ENCODE measurements at places on chromosomes 5 and 9.

GRCh38 chr9:37422289-37423104 is at the start of gene GRHPR:
Gene GRHPR (plus strand): TSS chr9:37422696. CDS start chr9:37422751, 55 bp downstream.
- peak; percentile 87 for DNase-seq

GRCh38 chr9:91814201-91814600 is 135.8 kb downstream of the ROR2 start:
- DNase-seq: no peak

- no peak for DNase-seq
Measured at GRCh38 chr9:12212860-12213259, 480.3 kb upstream of the TYRP1 start.

- DNase-seq: no peak
Measured at GRCh38 chr5:43530648-43531047, 15.7 kb upstream of the C5orf34 start.

GRCh38 chr5:113463032-113463431 is 25.2 kb downstream of the MCC start:
- no peak for DNase-seq

GRCh38 chr9:87245271-87245670 is 252.4 kb upstream of the DAPK1 start:
- DNase-seq: no peak

- DNase-seq: no peak
Measured at GRCh38 chr9:122133263-122133983, 26.2 kb downstream of the NDUFA8 start.

DNA sequence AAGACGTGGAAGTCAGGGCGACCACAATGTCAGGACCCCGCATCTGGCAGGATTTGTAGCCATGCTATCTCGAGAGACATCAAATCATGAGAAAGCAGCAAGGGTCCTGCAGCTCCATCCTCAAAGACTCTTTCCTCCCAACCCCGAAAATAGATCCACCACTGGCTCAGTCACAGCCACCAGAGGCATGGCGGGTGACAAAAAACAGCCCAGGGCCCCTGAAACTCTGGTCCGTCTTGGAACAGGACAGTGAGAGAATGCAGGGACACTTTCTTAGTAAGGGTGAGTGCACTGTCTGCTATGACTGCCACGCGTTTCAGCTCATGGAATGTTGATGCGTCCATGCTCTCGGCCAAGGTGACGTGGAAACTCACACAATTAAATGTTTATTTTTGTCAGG is 220.9 kb downstream of the IRX2 start:
- DNase-seq: no peak

DNA sequence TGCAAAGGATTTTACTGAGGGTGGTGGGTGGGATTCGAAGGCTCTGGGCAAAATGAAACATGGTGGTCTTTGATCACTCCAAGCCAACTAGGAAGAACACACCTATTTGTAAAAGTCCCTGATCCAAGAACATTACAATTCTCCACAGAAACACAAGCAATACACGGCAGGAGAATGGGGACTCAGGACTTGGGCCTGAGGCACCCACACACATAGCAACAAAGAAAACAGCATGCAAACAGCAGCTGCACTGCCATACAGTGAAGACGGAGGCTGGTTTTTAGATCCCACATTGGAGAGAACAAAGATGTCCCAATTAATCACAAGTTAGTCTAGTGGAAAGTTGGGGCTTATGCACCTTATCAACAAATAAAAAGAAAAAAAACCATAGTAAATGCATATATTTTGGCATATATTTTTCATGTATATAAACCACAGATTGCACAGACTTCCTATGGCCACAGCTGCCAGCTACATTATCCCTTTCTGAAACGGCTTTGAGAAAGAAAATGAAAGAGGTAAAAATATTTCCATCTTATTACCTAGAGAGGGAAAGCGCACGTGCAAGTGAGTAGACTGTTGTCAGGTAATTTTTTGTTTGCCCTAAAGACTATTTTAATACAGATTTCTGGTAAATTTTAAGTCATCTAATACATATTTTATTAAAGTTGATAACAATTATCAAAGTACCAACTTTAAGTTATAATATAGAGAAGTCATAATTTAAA is 410.9 kb downstream of the BNC2 start:
- no peak for DNase-seq

GRCh38 chr5:83917261-83917908 is 196.7 kb upstream of the HAPLN1 start:
- DNase-seq: no peak

- no peak for DNase-seq
Measured at GRCh38 chr5:127899214-127899610, 184.4 kb upstream of the SLC12A2 start.

DNA sequence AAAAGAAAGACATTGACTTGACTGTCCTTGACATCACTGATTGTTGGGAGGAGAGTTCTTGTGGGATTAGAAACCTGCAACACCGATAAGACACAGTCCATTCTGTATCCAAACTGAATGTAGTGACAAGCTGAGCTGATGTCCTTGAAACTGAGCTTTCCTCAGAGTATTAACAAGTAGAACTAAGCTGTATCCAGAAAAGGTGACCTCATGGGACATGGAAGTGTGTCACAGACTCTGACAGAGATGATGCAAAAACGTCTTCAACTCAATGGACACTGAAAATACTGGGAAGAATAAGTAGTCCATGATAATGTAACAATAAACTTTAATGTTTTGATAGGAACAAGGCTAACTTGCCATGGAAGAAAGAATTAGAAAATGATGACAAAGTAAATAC is 690.1 kb downstream of the CDH18 start:
- DNase-seq: peak; percentile 1

- no peak for DNase-seq
Measured at GRCh38 chr5:56144211-56144610, 88.9 kb downstream of the ANKRD55 start.

- no peak for DNase-seq
Measured at GRCh38 chr9:112541685-112542084, 55.1 kb downstream of the KIAA1958 start.

- peak; percentile 86 for DNase-seq
Measured at GRCh38 chr5:72392326-72392733, 72.2 kb downstream of the PTCD2 start.

DNA sequence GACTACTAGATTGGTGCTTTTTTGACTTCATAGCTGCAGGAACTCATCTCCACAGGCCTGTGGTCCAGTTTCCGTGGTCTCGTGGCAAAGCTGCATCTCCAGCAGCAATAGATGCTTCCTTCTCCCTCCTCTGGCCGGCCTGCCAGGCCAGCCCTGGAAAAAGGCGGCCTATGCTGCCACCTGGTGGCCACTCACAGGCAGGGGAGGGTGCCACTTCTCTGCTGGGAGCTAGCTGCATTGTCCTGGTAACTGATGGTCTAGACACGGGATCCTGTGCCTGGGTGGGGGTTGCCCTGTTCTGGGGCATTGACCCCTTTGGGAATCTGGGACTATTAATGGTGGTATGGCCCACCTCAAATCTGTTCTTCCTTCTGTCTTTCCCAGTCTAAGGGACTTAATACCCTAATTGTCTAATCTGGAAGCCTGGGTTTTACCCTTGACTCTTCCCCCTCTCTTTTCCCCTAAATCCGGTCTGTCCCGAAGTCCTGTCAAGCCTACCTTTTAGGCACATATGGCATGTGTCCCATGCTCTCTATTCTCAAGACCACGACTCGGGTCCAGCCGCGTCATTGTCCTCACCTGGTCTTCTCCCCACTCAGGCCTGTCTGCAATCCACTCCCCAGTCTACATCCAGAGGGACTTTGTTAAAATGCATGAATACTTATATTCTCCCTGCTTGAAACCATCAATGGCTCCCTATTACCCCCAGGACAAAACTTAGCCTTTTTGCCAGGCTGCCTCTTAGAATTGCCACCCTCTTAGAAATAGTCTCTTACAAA is 20.1 kb upstream of the PTGS1 start:
- DNase-seq: peak; percentile 70

- DNase-seq: no peak
Measured at GRCh38 chr5:17215361-17215760, 2.1 kb upstream of the BASP1 start.

DNA sequence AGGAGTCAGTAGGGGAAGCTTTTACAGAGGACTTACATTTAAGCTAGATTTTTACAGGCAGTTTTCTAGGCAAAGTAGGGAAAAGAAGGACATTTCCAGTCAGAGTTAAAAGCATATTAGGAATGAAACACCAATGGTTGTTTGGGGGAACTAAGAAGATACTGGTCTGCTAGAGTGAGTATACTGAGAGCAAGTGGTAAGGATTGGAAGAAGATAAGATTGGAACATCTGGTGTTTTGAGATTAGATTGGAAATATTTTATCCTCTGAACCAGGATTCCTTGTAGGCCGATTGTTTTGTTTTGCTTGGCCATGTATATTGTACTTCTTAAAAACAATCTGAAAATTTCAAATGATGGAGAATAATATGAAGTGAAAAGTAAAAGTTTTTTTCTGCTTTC is 7.7 kb downstream of the FBXO38 start:
- DNase-seq: no peak

DNA sequence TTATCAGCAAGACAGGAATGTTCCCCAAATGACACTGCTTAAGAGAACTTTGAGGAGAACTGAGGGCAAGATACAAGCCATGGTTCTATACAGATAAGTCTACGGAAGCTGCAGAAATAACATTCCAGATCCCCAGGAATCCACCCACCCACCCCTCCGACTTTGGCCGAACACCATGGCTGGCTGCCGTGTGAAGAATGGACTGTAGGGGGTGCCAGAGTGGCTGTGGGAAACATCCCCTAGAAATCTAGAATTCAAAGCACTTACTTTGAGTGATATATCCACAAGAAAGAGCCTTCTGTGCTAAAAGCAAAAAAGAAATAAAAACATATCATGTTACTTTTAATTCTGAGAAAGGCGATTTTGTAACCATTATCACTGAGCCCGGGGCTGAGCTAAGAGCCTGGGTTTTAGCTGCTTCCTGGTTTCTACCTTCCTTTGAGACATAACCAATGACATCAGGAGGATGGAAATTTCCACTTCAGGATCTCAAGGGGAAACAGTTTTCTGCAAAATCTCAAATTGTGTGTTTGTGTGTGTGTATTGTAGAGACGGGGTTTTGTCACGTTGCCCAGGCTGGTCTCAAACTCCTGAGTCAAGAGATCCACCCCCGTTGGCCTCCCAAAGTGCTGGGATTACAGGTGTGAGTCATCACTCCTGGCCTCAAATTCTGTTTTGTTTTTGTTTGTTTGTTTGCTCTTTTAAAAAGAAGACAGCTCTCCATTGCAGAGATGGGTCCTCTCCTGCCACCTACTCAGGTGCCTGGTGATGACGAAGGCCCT is 36.4 kb downstream of the GGTA1 start:
- peak; percentile 14 for DNase-seq

DNA sequence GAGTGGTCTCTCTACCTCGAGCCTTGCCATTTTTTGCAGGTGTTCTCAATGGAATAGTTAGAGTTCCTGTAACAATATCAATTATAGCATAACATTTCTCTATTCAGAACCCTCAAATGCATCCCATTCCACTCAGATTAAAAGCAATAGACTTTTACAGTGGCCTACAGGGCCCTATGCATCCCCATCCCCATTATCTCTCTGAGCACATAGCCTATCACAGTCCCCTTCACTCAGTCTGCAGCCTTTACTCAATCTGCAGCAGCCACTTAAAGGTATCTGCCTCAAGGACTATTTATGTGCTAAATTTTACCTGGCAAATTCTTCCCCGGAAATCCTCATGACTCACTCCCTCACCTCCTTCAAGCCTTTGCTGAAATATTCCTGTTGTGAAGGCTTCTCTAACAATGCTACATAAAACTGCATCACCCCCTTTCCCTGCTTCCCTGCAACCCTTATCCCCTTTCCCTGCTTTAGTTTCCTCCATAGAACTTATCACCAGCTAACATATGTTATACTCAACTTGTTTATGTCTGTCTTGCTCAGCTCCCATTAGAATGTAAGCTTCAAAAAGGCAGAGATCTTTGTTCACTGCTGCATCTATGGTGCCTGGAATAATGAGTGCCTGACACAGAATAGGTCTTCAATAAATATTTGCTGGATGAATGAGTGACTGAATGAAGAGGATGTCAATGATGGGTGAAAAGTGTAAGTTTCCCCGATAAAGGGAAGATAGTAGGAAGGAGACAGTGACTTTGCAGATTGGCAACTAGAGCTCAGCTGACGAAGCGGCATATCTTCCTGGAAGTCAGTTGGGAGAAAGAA is 54.1 kb upstream of the ZNF366 start:
- DNase-seq: peak; percentile 58

- no peak for DNase-seq
Measured at GRCh38 chr5:6090079-6090654, 288.2 kb downstream of the MED10 start.

GRCh38 chr9:36424289-36425055 is 24.4 kb upstream of the RNF38 start:
- DNase-seq: no peak

GRCh38 chr9:117188394-117188793 is 226.5 kb downstream of the ASTN2 start:
- DNase-seq: no peak

- DNase-seq: no peak
Measured at GRCh38 chr5:5644249-5644648, 221.8 kb downstream of the ICE1 start.

DNA sequence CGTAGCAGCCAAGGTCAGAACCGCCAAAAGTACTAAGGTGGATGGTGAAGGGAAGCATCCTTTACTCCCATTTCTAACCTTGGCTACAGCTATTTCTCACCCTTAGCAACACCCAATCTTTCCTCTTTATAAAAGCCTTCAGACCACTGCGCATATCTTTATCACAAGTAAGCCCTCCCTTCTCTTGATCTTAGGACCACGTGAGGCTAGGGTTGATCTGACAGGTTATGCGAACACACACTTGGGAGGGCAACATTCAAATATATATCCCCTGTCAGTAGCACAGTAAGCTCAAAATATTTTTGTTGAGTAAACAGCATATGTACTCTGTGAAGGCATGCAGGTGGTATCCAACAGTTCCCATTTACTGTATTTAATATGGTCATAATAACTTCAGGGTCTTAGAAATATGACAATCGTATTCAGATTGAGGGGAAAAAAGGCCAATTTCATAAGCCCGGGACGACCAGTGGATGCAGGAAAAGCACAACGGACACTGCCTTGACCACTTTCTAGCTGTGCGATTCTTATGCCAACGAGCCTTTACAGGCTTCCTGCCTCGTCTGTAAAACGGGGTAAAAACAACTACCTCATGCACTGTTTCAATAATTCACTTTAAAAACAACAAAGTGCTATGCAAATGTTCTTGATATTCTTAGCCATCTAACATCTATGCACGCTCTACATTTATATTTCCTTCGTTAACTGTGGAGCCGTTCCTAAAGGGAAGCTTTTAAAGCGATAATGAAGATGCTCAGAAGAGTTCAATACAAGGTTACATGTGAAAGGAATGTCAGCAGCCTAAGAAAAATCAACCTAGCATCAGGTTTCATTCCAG is 1.3 kb downstream of the ARSB start:
- peak; percentile 15 for DNase-seq

GRCh38 chr5:88190106-88190834 is 78.4 kb downstream of the TMEM161B start:
- peak; percentile 38 for DNase-seq

GRCh38 chr5:121503111-121503840 is 348.4 kb upstream of the FTMT start:
- peak; percentile 12 for DNase-seq

GRCh38 chr5:105882956-105883481 is 1787.7 kb downstream of the EFNA5 start:
- peak; percentile 71 for DNase-seq

GRCh38 chr9:3510796-3511195 is 15.0 kb downstream of the RFX3 start:
- no peak for DNase-seq
